Nephron progenitor cell (in vitro differentiated cells): ENCODE measurements at places on chromosomes 12 and 14.

DNA sequence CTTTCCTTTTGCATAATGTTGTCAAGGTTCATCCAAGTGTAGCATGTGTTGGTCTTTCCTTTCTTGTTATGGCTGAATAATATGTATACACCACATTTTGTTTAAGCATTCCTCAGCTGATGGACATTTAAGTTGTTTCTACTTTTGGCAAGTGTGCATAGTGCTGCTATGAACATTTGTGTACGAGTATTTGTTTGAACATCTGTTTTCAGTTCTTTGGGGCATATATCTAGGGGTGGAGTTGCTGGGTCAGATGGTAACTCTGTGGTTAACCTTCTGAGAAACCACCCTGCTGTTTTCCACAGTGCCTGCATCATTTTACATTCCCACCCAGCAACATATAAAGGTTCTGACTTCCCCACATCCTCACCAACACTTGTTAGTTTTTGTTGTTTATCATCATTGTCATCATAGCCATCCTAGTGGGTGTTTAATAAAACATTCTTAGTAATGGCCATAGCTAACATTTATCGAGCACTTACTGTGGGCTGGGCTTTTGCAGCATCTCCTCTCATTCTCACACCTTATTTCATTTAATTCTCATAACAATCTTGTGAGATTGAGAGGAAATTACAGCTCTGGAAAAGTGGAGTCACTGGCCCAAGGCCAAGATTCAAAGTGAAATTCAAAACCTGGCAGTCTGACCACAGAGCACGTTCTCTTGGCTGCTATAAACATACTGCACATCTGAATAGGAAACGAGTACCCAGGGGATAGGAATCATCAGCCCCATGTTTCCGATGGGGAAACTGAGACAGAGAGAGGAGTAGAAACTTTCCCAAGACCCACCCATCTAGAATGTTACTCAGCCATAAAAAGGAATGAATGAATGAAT is 193.6 kb downstream of the KSR2 start:
- no peak for DNase-seq

DNA sequence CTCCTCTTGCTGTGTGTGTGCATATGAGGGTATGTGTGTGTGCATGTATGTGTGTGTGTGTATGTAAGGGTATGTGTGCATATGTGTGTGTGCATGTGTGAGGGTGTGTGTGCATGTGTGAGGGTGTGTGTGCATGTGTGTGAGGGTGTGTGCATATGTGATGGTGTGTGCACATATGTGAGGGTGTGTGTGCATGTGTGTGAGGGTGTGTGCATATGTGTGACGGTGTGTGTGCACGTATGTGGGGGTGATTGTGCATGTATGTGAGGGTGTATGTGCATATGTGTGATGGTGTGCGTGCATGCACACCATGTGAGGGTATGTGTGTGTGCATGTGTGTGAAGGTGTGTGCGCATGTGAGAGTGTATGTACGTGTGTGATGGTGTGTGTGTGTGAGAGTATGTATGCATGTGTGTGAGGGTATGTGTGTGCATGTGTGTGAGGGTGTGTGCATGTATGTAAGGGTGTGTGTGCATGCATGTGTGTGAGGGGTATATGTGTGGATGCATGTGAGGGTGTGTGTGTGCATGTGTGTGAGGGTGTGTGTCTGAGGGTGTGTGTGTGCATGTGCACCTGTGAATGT is 15.4 kb downstream of the DAO start:
- no peak for DNase-seq

- DNase-seq: no peak
Observed at GRCh38 chr14:51860825-51861499, 550 bp downstream of the GNG2 start.

DNA sequence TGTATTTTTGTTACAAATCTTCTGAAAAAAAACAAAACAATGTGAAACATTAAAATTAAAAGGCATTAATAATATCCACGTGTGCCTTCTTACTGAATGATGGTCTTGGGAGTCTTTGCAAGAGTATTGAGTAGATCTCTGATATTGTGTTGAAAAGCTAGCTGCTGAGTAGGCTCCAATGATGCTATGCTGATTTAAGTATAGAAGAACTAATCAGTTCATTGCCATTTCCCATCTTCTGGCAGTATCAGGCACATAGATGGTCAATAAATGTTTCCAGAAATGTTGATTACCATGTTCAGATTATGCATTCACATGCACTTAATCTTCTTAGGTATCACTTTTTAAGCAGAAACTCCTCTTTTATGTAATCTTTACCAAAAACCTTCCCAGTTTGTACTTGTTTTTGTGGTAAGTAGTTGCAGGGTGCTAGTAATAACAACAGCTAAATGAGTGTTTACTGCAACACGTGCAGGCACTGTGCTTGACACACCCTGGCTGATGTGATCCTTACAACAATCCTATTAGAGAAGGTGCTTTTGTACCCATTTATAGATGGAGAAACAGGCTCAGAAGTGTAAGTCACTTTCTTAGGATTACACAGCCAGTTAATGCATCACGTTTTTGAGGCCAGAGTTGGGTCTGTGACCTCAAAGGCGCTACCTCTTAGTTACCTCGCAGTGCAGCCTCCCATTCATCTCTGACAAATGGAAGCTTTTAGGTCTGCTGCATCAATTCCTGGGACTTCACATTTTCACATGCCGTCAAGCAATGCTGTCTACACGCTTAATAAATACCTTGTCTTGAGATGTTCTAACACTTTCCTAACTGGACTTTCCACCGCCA is 46.9 kb downstream of the EID3 start:
- DNase-seq: no peak

- DNase-seq: no peak
Observed at GRCh38 chr12:1047898-1048660, 57.1 kb downstream of the ERC1 start.

DNA sequence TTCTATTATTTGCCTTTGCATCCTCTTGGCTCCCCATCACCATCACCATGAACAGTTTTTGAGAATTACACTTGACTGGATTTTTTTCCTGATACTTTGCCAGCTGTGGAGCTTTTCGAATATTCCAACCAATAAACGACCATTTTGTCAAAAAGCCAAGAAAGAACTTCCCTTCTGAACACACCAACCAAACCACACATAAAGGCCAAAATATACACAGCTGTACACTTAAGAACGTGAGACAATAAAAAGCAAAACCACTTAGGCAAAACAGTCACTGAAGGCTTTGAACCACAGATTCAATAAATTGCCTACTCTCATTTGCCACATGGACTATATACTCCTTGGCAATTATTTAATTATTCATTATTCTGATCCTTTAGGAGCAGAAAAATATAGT is 1.1 kb downstream of the C14orf93 start:
- DNase-seq: no peak

DNA sequence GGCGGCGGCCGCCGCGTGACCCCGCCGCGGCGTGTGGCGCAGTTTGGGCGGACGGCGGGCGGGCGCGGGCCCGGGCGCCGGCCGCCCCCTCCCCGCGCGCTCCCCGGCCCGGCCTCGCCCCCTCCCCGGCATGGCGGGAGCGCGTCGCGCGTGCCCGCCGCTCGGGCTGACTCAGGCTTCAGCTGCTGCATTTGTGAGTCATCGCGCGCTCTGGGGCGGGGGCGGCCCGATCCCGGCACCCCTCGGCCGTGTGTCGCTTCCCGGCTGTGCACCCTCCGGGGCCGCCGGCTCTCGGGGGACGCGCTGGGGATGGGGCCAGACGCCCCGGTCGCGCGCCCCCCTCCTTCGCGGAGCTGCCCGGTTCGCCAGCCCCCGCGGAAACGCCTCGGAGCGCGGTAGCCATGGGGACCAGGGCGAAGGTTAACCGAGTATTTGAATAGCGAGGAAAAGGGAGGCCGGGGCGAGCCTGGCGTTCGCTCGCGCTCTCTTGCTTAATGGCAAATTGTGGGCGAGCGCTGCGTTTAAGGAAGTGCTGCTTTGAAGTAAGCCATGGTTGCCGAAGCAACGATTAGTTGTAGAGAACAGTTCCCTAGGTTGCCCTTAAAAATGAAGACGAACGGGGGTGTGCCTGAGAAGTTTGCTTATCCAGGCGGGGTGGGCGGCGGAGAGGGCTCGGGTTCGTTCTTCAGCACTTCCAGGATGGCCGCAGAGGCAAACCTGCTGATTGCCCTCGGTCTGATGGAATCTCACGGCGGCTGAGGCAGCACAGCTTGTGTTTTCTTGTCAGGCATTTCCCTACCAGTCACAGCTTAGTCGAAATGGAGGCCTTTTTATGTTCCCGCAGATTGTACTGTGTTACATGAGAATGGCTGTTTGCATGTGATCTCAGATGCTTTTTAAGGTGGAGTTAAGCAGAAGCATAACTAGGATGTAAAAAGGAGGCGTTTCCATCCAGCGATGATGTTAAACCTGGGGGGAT is 896 bp downstream of the EIF5 start:
- peak; percentile 64 for DNase-seq
